ENCODE measurements at places on chromosomes 11 and 22.

- DNase-seq = no peak
These were observed 43.7 kb downstream of the PC start for GRCh38 chr11:66914505-66914904.

DNA sequence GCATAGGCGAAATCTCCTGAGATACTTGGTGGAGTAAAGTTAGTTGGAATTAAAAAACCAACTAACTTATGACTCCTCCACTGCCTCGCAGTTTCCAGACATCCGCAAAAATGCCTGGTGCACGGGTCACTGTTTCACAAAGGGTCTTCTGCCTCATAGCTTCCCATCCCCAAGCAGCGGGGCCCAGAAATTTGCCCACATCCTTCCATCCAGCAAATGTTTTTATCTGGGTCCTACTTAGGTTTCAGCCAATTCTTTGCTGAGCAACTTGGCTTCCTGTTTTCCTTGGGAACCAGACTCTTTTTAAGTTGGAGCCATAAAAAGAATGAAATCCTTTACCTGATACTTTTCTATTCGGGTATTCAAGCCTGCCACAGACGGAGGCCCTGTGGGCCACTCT is 36.2 kb downstream of the FZD4 start:
- no peak for DNase-seq

- DNase-seq = no peak
These were observed 133.9 kb upstream of the UBASH3B start for GRCh38 chr11:122521626-122522025.

DNA sequence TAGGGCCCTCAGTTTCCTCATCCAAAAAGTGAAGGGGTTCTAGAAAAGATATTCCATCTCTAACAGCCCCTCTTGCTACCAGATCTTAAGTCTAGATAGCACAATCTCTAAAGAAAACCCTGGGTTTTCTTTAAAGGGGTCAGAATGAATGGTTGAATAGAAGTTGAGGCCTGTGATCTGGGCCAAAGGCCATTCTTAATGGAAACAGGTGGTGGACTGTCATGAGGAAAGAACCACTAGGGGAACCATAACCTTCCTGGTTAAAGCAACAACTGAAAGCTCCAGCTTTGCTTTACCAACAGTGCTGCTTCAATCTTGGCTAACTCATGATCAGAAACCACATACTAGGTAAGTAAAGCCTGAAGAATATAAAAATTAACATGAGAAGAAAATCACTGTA is 1.8 kb downstream of the CELF1 start:
- peak; percentile 65 for DNase-seq

GRCh38 chr22:32203181-32204039 is 1.5 kb downstream of the RFPL2 start:
- no peak for DNase-seq

DNA sequence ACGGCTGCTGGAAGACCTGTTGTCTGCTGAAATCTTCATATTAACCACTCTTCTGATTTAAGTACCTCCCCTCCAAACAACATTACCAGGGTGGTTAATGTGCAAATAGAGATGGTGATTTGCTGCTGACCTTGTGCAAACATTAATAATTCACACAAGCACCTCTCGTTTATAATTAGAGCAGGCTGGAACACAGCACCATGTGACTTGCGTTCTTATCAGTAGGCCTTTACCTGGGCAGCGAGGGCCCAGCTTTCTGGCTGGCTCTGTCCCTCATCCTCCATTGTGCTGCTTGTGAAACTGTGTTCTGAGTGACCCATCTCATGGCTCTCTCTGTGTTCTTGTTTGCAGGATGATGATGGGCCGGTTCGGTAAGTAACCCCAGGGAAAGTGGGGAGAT is 41.0 kb upstream of the PARVG start:
- DNase-seq = no peak

- DNase-seq = no peak
These were observed 54.1 kb downstream of the LDLRAD3 start for GRCh38 chr11:35997902-35998520.

Measured in activated CD4-positive, alpha-beta T cell treated with anti-CD3 and anti-CD28 coated beads, Interleukin-2, amount 10 ng/mL, durations not matched to agents 24 days and 14 days (primary cell).